Uterine smooth muscle cell (primary cell): ENCODE measurements at places on chromosomes 1 and 21. TPM values are rescaled to one million over a fixed set of nuclear protein-coding genes. Genes with fewer than 3 reads are reported as not detected.

FCRL1 gene
- not detected in 2 replicates for total RNA-seq

FMO4 gene
- 1.7 and 4.0 TPM in 2 replicates for total RNA-seq

RGS13 gene
- not detected in 2 replicates for total RNA-seq

GBP2 gene
- 25.2 and 31.6 TPM in 2 replicates for total RNA-seq

DPYD gene
- total RNA-seq = 49.2 and 50.5 TPM in 2 replicates

GPR3 gene
- 0.37 and 1.2 TPM in 2 replicates for total RNA-seq

LCE3E gene
- total RNA-seq = not detected in 2 replicates

NECTIN4 gene
- 0.11 and 0.25 TPM in 2 replicates for total RNA-seq

OR14K1 gene
- total RNA-seq = not detected in 2 replicates
